Activated CD4-positive, alpha-beta T cell treated with anti-CD3 and anti-CD28 coated beads, Interleukin-10, Interleukin-2, amounts not matched to agents 100 ng/mL and 50 ng/mL, durations not matched to agents 16 hours and 8 hours (primary cell): ENCODE measurements at places on chromosomes 2 and 18.

DNA sequence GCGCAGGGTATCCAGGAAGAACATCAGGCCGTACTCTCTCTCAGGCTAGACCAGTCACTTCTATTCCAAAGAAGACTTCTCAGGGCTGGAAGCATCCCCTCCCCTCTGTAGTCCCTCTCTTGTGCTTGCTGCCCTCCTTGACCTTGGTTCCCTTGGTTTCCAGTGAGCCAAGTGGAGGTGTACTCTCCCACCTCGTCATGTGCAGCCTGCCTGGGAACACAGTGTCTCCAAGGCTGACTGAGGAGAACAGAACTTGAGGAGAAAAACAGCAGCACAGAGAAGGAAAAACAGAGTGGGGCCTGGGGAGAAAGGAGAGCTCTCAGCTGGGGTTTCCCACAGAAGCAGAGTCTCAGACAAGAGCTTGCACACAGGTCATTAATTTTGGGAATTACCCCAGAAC lies 52.7 kb downstream of the HAUS1 start:
- DNase-seq = no peak

DNA sequence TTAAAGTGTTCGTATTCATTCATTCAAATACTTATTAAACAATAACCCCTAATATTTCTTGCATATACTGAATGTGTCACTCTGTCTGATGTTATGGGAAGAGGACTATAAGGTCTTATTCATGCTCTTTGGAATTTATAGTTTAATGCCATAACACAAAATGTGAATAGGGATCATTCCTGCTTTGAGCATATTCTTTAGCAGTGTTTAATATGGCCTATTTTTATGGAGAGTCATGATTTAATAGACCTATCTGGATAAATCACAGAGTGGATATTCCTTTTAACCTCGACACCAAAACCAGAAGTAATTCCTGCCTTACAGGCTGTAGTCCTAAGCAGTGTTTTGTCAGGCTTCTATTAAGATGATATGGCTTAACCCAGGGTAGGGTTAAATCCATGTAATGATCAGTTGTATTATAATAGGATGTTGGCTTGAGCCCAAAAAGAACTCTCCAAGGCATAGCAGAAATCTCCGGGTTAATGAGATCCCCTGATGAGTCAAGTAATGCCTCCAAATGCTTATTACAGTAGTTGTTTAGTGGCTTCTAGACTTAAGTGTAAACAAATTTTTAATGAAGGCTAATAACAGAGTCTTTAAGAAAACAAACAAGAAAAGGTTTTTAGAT lies 54.3 kb downstream of the GULP1 start:
- DNase-seq = no peak

DNA sequence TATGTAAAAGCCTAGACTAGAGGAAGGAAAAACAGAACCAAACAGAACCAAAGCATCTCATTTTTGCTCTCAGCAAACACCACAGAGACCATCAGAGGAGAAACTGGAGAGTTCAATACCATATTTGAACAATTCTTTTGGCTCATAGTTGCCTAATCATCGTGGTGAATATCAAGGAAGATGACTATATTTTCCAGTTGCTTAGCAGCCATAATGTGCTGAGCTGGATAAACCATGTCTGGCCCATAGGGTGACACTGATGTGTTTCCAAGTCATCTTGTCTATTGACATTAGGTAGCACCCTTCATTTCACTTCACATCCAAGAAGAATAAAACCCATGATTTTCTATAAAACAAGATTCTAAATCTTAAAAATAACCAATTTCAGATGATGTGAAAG lies 5.9 kb upstream of the XRCC5 start:
- DNase-seq = no peak

DNA sequence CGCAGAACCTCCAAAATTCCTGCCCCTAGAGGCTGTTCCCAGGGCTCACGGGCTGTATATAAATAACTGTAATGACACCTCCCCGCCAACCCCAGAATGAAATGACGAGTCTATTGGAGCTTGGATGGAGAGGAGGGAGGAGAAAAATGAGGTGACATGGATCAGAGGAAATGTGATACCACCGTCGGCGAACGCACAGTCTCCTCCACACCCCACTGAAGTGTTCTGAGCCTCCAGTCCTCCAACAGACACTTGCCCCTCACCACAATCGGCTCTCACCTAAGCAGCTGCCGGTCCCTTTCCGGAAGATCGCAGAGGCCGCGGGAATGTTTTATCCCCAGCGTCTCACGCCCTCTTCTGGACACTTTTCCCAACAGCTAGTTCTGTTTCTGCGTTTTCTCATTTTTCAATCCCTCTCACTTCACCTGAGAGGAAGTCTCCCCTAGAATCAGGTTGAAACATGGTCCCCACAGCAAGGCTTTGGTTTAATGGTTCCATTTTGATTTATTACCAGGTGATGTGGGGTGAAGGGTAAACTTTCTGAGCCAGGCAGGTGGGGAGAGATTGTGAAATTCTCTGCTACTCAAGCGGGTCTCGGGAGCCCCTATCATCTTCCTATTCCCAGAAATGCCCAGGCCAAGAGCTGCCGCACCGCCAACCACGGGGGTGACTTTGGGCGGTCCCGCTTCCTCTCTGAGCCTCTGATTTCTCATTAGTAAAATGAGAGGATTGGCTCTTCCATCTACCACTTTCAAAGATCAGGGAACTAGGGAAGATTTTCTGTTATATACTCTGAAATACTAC lies 9.1 kb upstream of the MYO5B start:
- DNase-seq = peak; percentile 26

DNA sequence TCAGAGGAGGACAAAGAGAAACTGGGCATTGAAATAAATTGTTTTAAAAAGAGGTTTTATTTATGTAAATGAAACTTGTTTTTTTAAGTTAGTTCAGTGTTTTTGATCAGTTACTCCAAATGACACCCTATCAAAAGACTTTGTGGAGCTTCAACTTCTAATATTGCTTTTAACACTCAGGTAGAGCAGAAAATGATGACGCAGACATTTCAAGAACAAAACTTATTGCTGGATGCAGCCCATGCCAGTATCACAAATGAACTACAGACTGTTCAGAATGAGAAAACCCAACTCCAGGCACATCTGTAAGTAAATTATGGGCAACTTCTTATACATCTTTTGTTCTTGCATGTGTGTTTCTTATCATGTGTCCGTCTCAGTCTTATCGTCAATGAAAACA lies 36.4 kb downstream of the CCDC150 start:
- no peak for DNase-seq

DNA sequence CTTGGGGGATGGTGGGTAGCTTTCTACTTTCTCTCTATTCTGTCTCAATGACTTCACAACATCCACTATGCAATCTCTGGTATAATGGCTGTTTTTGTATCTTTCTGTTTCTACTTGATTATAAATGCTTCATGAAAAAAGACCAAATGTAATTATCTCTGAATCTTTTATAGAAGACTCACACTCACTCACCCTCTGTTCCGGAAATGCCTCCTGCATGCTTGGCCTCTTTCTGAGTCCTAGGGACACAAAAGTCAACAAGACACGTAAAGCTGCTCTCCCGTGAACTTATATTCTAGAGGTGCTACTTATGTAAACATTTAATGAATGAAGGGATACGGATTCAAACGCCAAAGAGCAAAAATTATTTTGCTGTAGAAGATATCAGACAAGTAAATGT lies 502.2 kb upstream of the SOX11 start:
- DNase-seq = no peak

DNA sequence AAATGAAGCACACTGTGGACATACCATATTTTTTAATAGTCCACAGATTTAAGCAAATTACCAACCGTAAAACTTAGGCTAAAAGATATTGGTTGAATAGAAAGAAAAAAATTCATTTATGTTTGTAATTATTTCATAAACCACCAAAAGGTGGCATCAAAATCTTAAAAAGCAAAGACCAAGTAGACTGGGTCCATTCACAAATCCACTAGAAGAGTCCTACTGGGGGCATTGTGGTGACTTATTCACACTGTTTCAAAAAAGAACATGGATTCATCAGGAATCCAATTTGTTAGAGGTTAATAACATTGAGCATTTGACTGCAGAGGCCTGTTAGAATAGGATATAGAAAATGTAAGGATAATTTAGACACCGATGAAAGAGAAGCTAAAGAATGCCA lies 194.9 kb upstream of the KYNU start:
- DNase-seq = no peak

DNA sequence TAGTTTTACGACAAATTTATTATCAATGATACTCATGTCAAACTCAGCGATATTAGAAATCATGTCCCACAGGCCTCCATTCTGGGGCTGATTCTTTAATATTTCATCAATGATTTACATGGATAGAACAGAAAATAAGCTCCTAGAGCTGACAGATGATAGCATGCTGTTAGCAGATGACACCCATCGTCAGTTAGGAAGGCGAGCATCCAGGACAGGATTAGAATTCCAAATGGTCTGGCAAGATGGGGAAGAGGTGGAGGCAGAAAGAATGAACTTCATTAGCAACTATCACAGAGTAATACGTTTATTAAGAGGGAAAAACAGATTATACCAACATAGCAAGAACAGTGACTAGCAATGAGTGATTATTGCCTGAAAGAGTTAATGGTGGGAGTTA lies 46.2 kb upstream of the ACVR1 start:
- no peak for DNase-seq

DNA sequence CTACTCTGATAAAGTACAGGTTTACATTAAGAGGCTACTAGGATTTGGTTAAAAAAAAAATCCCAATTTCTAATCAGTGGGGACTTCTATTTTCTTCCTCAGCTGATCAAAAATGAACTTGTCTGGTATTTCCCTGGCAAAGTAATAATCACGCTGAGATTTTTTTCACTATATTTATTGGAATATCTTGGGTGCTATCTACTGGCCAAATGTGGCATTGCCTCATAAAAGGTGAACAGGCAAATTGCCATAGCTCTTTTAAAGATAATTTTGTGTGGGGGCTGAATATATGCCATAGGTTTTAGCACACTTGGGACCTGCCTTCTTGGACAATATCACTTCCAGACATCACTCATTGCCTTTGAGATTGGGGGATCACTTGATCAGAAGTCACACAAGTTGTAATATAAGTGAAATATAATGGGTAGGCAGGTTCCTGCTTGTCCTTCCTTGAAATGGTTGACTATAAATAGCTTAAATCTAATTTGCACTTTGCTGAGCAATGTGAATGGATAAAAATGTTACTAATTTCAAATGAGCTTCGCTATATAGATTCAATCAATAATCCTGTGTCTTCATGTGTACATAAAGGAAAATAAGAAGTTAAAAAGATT lies 7.0 kb upstream of the NXPH2 start:
- peak; percentile 12 for DNase-seq

DNA sequence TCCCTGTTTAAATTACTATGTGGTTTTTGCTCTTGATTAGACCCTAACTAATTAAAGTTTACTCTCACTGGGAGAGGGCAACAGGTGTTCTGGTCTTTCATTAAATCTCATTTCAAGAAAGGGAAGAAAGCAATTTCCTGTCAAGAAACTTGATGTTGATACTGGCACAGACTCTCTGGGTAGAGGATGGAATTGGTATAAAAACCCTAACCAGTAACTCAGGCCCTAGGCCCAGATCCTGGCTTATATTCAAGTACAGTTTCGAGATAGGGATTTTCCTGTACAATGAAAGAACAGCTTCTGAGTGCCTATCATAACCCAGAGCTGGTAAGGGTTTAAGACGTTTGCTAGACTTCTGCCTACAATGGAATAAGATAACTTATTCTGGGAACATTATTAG lies 61.6 kb upstream of the ACYP2 start:
- peak; percentile 43 for DNase-seq

DNA sequence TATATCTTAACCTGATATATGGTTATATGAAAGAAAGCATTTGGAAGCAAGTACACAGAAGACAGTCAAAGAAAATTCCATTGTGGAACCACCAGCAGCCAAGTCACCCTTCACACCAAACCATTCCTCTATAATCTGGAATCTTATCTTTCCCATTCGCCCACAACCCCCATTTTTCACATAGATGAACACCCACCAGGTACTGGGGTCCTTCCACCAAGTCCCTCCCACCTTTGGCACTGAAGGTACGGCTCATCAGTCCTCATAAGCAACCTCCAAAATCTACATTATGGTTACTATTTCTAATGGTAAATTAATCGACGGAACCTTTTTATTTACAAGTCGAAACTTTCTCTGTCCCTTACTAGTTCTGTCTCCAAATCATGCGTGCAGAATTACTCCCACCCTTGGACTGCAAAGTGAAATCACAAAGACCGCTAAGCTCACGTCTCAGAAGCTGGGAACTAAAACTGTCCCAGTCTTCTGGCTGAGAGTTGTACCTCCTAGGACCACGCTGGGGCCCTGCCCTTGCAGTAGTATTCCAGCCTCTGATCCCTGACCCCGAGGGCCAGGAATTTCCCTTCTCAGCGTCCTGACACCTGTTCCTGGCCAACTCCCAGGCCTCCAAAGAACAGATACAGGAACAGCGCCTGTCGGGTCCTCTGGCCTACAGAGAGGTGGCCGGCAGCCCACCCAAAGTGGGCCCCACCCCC lies 702 bp downstream of the OLA1 start:
- no peak for DNase-seq

DNA sequence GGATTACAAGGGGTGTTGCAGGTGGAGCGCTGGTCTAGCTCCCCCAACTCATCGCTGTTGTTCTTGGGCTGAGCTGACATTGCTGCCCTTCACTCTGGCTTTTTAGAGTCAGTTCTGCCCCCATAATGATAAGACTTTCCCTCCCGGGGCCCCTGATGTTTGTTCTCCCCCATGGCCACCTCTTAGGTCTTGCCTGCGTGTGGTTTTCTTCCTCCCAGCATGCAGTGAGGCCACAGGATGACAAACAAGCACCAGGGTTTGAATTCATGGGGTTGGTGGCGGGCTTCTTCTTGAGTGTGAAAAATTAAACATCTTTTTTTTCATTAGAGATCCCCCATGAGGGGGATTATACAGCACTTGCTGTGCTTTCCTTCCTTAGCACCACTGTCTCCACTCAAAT lies 74.1 kb downstream of the CTAGE1 start:
- DNase-seq = no peak

DNA sequence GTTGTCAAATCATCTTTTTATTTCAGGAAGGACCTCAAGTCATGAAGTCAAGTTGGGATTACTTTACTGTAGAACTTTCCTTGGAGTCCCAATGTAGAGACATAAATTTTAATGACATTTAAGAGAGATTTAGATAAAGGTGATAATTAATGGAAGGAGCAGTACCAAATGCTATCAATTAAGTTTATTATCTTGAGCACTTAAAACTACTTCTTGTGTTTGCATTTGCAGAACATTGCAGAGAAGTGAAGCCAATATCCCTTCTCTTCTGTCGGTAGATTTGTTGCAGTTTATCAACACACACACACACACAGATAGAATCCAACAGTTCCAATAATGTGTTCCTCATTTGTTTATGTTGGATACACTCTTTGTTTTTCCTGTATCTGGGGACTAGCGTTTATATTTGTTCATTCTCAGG lies 570.7 kb downstream of the EPHA4 start:
- no peak for DNase-seq

- DNase-seq = no peak
These were observed 3.4 kb downstream of the CHST9 start for GRCh38 chr18:27181726-27182125.

DNA sequence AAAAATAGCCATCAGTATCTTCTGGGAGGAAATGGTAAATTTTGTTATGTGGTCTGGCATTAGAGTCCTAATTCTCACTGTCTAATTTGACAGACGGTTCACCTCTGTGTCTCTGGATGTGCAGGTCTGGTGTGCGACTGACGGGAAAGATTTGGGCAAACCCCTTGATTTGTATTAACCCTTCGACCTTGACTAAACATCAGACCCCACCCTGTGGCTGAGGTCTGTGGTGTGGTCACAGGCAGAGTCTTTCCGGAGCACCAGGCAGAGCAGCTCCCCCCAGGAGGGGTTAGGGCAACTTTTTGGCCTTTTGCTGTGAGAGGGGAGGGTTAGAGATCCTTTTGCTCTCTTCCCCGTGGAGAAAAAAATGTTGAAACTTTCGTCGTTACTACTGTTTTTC lies 6.4 kb downstream of the TWIST2 start:
- DNase-seq = no peak
